Left ventricle myocardium superior (tissue), 1 donor: ENCODE measurements at places on chromosomes 2 and 18.

DNA sequence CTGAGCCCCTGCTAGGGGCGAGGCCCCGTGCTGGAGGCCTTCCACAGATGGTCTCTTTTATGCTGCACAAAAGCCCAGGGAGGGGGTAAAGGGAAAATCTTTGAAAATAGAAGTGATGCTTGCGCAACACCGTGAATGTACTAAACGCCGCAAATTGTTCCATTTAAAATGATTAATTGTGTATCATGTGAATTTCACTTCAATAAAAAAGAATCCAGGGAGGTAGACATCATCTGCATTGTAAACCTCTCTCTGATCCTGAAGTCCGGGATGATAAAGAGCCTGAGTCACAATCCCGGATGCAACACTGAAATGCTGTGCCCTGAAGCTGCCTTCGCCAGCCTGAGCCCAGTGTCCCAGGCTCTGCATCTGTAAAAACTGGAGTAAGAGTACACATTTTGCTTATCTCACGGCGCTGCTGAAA, 107.7 kb upstream of the PPP1CB start:
- DNase-seq = no peak

GRCh38 chr2:155546721-155547555, 785.6 kb downstream of the NR4A2 start:
- DNase-seq = no peak

DNA sequence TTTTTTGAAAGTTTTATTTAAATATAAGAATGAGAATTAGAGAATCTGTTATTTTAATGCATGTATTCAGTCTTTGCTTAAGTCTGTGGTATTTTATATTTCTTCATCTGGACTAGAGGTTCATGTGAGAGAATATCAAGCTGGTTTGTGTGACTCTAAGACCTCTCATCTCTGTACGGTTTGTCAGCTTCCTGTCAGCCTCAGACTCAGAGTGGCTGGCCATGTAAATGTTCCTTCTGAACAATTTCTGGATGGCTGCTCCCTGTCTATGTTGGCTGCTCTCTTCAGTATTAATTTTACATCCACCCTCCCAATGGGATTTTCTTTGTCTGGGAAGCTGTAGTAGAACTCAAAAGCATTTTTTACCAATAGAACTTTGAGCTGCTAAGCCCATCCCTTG, 225.3 kb upstream of the THUMPD2 start:
- no peak for DNase-seq

DNA sequence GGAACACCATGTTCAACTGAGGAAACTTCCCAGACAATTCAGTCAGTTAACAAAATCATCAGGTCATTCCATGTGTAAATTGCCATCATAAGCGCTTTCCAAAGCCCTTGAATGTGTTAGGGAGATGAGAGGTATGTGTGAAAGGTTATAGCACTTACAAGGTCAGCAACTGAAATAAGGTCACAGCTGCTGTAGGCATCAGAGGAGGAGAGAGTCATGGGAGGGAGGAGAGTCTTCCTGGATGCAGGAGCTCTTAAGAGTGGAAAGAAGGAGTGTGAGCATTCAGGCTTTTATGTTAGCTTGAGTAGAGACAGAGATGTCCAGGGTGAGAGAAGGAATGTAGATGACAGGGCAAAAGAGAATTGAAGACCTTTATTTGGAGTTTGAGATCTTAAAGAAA, 67.0 kb downstream of the CAB39 start:
- no peak for DNase-seq

- no peak for DNase-seq
These were observed 87.0 kb upstream of the KCNH7 start for GRCh38 chr2:162925595-162925994.

DNA sequence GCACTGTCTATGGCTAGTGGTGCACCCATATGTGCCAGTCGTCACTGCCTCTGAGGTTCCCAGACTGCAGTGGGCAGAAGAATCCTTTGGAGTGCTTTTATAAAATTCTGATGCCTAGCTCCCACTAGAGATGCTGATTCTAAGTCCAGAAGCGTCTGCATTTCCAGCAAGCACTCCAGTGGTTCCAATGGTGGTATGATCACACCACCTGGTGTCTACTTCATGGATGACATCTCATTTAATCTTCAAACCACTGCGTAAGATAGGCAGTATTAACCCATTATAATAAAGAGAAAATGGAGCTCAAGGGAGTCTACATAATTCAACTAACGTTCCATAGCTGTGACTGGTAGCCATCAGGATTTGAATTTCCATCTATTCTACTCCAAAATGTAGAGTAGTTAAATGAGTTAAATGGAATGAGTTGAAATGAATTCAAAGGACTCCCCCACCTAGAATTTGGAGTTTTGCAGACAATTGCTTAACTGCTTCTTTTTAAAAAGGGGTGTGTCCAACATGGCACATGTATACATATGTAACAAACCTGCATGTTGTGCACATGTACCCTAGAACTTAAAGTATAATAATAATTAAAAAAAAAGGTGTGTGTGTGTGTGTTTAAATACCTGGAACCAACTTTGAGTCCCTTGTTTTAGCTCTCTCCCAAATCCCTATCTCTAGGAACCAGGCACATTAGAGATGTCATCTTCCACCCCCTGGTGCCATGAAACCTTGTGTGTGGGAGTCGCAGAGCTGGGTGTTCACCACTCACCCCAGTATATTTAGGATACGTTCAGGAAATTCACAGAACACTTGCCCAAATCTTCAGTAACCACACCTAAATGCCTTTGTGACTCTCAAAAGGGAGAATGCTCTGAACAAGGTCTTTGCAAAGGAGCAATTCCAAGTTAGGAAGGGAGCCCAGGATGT, 14.1 kb downstream of the LAMA3 start:
- DNase-seq = no peak

DNA sequence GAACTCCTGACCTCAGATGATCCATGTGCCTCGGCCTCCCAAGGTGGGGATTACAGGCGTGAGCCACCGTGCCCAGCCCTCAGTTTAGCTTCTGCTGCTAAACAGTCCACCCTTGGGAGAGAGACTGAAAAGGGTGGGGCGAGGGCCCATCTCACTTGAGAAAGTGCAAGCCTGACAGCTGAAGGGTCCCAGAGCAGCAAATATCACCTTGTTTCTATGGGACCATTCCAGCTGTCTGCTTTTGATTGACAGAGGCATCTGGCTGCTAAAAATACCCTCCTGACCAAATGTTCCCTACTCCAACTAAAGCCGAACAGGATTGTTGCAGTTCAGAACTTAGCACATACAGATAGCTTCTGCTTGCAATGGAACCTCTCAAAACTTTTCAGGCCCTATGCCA, 436 bp upstream of the SMYD1 start:
- peak; percentile 61 for DNase-seq

GRCh38 chr18:62140259-62140658, 46.6 kb downstream of the PIGN start:
- no peak for DNase-seq
